ENCODE measurements at places on chromosomes 4 and X. TPM values are rescaled to one million over a fixed set of nuclear protein-coding genes. Genes with fewer than 3 reads are reported as not detected.
A peak's percentile ranks its signal among the peaks of the same experiment; 100 is the strongest.

DNA sequence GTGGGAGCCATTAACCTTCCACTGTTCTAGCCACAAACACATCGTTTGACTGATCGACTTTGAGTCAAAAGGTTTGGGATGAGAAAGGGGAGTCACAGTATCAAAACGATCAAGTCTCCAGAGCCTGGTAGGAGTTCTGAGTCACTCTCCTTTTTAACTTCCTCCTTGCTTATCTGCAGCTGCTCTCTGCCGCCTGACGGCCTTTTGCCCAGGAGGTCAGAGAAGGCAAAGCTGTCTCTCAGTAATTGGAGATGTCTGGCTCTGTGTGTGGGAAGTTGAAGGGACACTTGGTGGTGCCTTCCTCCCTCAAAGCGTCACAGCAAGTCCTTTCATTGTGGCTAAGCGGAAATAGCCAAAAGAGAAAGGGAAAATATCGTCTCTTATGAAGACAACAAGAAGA lies 63.1 kb downstream of the ANOS1 start:
- H3K4me3 ChIP-seq, result no peak overlapping the region
- no peak overlapping the region for H3K27ac ChIP-seq
- no peaks in the 10 kb centered on the region for H3K36me3 ChIP-seq
- no peaks in the 10 kb centered on the region for H3K27me3 ChIP-seq
- no peaks in the 10 kb centered on the region for H3K4me1 ChIP-seq

GRCh38 chr4:8044699-8045098 lies 105.0 kb upstream of the AFAP1 start:
- H3K36me3 ChIP-seq, result no peaks in the 10 kb centered on the region
- no peak overlapping the region for H3K27ac ChIP-seq
- H3K4me3 ChIP-seq, result no peak overlapping the region
- H3K27me3 ChIP-seq, result no peaks in the 10 kb centered on the region
- DNase-seq, result peak; percentile 19

Gene CSAG1
- not detected for total RNA-seq

DNA sequence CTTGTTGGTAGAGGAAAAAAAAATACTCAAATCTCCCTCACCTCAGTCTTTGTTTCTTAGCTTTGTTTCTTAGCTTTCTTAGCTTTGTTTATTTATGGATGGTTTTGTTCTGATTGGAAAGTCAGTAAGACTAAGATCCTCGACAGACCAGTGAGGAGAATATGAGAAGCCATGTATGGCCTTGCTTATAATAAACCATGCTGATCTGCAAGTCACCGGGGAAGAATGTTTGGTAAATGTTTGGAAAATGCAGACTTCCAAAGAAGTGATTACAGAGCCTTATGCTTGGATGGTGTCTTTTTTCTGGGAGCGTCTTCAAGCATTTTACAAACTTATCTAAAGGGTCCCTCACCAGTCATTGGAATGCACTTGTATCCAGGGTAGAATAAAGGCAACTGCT lies 90.1 kb upstream of the NOCT start:
- no peaks in the 10 kb centered on the region for H3K4me1 ChIP-seq
- H3K27ac ChIP-seq, result peak overlapping the region; percentile 45
- no peaks in the 10 kb centered on the region for H3K36me3 ChIP-seq
- no peak for DNase-seq

Gene UCP1
- not detected for total RNA-seq

Measured in left lung (tissue), 14 donors.